LHCN-M2 (cell line): ENCODE measurements at places on chromosomes 6 and 20. TPM values are rescaled to one million over a fixed set of nuclear protein-coding genes. Genes with fewer than 3 reads are reported as not detected.
A peak's percentile ranks its signal among the peaks of the same experiment; 100 is the strongest.

The C20orf96 gene
- 2.5 and 2.8 TPM in 2 replicates for total RNA-seq

DNA sequence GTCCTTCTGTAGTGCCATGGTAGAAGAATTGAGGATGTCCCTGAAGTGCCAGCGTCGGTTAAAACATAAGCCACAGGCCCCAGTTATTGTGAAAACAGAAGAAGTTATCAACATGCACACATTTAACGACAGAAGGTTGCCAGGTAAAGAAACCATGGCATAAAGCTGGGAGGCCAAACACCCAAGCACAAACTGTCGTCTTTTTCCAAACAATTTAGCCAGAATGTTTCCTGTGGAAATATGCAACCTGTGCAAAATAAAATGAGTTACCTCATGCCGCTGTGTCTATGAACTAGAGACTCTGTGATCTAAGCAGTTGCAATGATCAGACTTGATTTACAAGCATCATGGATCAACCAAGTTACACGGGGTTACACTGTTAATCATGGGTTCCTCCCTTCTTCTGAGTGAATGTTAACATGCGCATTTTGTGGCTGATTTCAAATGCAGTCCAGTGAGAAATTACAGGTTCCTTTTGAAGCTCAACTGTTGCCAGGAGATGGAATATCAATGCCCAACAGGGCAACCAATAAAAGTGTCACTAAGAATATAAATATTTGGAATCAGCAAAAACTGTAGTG is 674.9 kb downstream of the GRIK2 start:
- DNase-seq = no peak

GRCh38 chr6:37499433-37500293 is at the start of gene CCDC167:
Gene CCDC167 (minus strand): TSS chr6:37499893. CDS start chr6:37499863, 30 bp downstream.
- peak; percentile 98 for DNase-seq

The BCAS1 gene
- total RNA-seq = 0.06 TPM in 1 of 2 replicates, not detected in the other

The ZSCAN26 gene
- total RNA-seq = 11.3 and 12.7 TPM in 2 replicates

DNA sequence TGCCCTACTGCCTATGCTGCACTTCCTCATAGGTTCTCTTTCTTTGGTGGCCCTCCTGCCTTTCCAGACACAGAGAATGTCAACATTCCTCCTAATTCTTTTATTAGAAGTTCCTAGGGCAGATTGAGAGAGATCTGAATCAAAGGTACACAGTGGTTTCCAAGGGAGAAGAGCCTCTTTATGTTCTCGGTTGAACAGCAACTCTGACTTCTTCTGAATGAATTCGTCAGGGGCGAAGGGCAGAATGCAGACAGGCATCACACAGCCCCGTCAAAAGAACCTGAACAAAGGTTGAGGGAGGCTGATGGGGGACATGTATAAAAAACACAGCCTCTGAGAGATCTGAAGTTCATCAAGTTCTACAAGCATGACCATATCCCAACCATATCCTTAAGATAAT is 68.1 kb upstream of the DTNBP1 start:
- no peak for DNase-seq

DNA sequence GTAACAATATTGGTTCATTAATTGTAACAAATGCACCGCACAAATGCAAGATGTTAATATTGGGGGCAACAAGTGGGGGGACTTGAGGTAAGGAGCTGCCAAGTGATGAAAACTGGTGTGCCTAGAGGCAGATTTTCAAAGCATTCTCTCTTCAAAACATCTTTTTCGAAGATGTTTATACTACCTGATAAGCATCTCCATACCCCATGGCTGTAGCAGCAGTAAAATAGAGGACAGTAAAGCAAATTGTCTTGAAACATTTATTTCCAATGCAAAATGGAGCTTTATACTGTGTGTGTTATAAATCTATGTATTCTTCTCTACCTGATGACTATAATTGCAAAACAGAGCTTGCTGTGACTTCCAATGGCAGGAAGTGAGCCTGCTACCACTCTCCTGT is 42.5 kb downstream of the MYLIP start:
- no peak for DNase-seq

DNA sequence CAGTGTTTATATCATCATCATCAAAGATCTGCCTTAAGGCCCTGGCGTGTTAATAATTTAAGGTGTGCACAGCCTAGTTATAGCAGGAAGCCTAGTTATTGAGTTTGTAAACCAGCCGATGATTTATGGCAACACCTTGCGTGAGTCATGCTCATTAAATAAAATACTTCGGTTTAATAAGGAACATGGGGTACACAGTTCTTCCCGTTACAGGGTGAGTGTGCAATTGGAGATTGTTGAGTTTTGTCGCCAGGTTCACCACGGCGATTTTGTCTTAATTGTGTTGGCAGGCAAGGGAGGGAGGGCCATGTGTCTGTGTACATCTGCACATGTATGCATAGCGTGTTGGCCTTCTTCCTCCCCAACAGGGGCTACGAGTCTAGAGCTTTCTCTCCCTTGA is 104.0 kb downstream of the TFAP2A start:
- no peak for DNase-seq
